Stimulated activated CD8-positive, alpha-beta memory T cell treated with anti-CD3 and anti-CD28 coated beads, Interleukin-15, amount 100 ng/mL, for 1 hour (primary cell): ENCODE measurements at places on chromosomes 7 and 10.

- no peak for DNase-seq
Measured at GRCh38 chr10:132516771-132517725, 20.5 kb upstream of the INPP5A start.

DNA sequence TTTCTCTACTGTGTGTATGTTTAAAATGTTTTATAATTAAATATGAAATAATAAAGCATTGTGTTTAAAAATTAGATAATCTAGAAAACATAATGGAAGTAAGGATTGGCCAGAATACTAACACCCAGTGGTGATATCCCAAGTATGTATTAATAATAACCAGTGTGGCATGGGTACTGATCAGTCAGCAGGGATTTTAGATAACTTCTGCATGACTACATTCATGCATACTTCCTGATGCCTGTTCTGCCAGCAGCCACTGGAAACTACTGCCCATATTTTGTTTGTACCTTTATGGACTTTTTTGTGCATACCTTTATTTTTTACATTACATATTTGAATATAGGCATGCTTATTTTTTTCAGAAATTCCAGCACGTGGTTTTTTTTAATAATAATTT, 156.6 kb upstream of the TMEM196 start:
- DNase-seq, result no peak

- no peak for DNase-seq
Measured at GRCh38 chr10:101676565-101676964, 18.4 kb downstream of the FBXW4 start.

- DNase-seq, result no peak
Measured at GRCh38 chr10:61389887-61390286, 63.3 kb downstream of the TMEM26 start.

- no peak for DNase-seq
Measured at GRCh38 chr10:94591461-94592205, 46.0 kb downstream of the HELLS start.

DNA sequence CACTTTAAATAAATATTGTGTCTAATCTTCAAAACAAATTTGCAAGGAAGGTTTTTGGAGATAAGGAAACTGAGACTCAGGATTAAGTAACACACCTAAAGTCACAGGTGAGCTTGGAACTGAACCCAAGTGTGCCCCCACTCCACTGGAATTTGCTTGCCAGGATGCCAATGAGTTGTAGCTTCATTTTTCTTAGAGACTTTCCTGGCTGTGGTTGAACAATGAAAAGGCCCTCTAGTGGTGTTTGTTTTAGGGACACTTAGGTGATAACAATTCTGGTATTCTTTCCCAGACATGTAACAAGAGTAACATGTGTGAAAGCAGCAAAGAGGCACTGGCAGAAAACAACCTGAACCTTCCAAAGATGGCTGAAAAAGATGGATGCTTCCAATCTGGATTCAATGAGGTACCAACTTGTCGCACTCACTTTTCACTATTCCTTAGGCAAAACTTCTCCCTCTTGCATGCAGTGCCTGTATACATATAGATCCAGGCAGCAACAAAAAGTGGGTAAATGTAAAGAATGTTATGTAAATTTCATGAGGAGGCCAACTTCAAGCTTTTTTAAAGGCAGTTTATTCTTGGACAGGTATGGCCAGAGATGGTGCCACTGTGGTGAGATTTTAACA, 1.5 kb downstream of the IL6 start:
- DNase-seq, result no peak

GRCh38 chr10:48468866-48469511, 135.9 kb downstream of the ARHGAP22 start:
- DNase-seq, result no peak

- DNase-seq, result no peak
Measured at GRCh38 chr10:10396601-10397000, 621.1 kb upstream of the CELF2 start.

DNA sequence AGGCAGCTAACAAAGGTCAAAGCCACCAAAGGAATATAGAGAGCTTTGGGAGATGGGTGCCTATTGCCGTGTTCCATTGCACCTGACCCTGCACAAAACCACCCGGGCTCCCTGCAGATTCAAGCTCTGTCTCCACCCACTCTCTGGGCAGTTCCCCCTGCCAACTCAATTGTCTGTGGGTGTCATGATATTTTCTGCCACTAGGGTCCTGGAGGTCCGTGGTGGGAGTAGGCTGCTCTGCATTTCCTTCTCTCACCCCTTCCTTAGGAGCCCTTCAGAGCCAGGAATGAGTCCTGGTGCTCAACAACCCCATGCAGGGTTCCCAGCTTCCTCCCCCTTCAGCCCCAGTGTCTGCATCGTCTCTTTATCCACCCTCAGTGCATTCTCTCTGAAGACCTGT, 34.1 kb downstream of the PNLIPRP2 start:
- no peak for DNase-seq

GRCh38 chr7:70215491-70215890, 617.2 kb downstream of the AUTS2 start:
- DNase-seq, result no peak

DNA sequence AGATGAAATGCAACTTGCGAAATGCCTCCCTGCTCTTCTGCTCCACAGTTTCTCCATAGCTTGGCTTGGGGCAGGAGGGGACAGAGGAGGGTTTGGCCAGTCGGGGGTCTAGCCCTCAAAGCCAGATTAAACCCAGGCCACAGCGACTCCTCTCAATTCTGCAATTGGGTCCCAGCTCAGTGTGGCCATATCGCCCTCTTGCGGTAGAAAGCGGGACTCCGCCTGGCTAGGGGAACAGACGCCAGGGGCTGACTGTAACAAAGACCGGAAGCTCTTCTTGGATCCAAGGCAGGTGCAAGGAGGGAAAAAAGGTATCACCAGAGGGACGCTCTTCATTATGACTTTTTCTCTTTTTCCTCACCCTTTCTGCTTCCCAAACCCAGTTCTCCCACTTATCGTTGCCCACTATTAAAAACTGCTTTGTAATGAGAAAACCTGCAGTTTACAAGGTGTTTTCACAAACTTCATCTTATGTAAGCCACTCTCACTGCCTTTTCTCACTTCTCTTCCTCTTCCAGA, 36.6 kb upstream of the TNPO3 start:
- peak; percentile 87 for DNase-seq

DNA sequence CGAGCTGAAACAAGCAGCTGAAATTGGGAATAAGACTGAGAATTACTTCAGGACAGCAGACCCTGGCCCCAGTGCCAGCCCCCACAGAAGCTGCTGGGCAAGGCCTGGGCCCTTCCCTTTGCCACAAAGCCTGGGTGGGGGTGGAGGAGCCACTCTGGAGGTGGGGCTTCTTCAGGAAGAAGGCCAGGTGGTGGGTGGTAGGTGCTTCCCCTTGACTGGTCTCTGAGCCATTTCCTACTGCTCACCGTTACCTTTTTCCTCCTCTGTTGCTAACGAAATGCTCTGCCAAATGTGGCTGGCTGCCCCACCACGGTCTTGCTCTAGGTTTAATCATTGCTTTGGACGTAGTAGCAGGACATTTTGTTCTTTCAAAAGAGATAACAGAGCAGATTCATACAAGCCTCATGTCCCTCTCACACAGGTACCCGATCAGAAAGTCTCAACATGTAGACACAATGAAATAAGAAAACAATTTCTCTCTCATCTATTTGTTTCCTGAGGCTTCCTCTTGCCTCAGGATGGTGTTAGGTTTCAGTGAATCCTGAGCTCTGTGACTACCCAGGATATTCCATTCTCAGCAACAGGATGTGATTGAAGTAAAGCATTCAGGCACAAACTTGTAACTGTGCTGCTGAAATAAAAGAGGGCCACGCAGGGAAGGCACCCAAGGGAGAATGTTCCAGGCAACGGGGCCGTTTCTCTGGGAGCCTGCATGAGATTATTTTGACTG, 66.5 kb downstream of the WDR11 start:
- no peak for DNase-seq

- DNase-seq, result no peak
Measured at GRCh38 chr7:105794741-105795729, 81.4 kb downstream of the ATXN7L1 start.

DNA sequence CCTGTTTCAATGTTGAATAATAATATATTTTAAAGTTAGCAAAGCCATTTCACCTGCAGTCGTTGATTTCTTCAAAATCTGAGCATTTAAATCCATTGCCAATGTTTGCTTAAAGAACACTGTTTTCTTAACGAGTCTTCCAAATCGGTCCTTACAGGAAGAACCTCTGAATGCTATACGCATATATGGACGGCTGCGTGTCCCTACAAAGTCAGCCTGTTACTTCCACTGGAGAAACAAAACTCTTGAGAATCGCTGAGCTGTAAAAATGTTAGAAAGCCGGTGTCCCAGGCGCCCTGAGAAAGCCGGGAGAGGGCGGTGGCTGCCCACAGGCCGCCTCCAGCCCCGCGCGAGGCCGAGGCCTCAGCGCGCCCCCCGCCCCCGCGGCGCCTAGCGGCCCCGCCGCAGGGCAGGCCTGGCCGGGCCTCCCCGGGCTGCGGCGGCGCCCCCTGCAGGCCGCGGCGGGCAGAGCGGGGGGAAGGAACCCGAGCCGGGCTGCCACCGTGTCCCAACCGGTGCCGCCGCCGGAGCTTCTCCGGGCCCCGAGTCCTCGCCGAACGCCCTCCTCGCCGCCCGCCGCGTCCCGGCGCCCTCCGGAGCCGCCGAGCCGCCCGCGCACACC, at the start of gene FHIP2A:
Gene FHIP2A, plus strand, starts transcription at position 488 of the 622 bp plus-strand sequence. CDS start 299 bp downstream, outside the sequence.
- DNase-seq, result peak; percentile 62

- DNase-seq, result no peak
Measured at GRCh38 chr10:29315814-29316213, 26.9 kb downstream of the LYZL1 start.

DNA sequence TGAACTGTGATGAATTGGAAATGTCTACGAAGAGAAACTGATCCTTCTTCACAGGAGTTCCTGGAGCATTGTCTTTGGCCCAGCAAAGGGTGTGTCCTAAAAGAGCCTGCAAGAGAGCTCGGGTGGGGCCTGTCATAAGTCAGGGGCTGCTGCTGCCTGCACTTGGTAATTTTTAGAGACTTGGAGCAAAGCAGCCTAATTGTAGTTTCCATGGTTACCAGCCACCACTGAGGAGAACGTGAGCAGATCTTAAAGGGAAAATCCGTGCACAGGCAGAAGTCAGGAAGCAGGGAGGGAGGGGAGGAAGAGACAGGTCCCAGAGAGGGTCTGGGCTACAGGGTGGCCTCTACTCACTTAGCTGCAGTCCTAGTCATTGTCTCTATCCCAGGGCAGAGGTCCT, 463.6 kb downstream of the PLXNA4 start:
- no peak for DNase-seq

- no peak for DNase-seq
Measured at GRCh38 chr10:70254778-70255328, 21.6 kb upstream of the PPA1 start.

GRCh38 chr10:62554632-62555199, 180.5 kb downstream of the ZNF365 start:
- no peak for DNase-seq

DNA sequence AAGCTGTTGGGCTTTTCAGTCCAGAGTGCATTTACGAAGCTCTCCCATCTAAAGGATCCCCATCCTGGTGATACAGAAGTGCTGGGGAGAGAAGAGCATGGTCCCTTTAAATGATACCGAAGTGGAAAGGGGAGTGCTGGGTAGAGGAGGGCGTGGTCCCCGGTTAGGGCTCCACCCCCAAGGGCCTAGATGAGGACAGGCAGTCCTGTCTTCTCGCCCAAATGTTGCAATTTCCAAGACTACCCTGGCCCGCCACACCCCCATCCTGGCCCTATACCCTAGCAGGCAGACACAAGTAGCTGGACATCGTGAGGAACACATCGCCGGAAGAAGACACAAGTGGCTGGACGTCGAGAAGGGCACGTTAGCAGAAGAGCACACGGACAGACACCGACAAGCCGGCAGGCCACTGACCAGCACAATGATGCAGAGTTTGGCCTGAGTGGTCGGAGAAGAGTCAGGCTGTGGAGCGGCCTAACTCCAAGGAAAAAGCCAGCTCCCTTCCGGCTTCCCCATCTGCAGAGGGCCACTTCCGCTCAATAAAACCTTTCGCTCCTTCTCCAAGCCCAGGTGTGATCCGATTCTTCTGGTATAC, 439.5 kb upstream of the NRP1 start:
- no peak for DNase-seq

- no peak for DNase-seq
Measured at GRCh38 chr7:105149827-105150226, 135.8 kb downstream of the KMT2E start.

- no peak for DNase-seq
Measured at GRCh38 chr10:66505003-66505657, 420.7 kb upstream of the LRRTM3 start.

DNA sequence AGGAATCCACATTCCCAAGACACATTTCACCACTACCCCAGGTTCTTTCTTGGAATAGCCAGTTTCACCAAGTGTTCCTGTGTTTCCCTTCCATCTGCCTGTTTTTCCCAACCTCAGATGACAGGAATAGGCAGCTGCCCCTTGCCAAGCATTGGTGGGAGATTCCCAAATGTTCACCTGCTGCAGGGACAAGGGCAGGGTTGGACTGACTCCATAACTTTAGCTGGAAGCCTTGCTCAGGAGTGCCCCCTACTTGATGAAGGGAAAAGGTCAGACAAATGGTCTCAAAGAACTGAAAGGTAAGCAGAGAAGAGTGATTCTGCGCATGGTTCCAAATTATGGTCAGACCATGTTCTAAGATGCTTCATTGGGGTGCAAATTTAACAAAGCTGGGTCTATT, 45.1 kb upstream of the LYZL1 start:
- no peak for DNase-seq

GRCh38 chr7:64883113-64883905, 19.8 kb upstream of the ZNF273 start:
- no peak for DNase-seq

DNA sequence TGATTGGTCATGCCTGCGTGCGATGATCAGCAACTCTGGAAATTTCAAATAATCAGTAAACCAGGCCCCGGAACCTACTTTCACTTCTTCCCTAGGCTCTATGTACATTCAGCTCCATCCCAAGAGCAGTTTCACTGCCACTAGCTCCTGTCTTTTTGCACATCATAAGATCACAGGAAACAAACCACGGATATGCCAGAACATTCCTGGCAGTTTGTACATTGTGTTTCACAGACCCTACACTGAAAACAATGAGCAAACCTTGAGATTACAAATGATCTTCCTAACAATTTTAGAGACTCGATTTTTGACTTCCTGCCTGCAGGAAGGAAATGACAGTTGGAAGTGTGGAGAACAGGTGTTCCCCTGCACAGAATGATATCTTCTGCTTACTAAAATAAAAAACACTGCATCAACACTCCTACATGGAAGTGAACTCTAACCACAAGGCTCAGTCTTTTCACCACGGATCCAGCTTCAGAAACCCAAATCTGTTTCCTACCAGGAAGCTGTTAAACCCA, 7.6 kb upstream of the TMEM236 start:
- no peak for DNase-seq

- DNase-seq, result no peak
Measured at GRCh38 chr7:34220506-34221185, 315.3 kb downstream of the BMPER start.

- no peak for DNase-seq
Measured at GRCh38 chr7:64907641-64908326, 4.7 kb downstream of the ZNF273 start.

DNA sequence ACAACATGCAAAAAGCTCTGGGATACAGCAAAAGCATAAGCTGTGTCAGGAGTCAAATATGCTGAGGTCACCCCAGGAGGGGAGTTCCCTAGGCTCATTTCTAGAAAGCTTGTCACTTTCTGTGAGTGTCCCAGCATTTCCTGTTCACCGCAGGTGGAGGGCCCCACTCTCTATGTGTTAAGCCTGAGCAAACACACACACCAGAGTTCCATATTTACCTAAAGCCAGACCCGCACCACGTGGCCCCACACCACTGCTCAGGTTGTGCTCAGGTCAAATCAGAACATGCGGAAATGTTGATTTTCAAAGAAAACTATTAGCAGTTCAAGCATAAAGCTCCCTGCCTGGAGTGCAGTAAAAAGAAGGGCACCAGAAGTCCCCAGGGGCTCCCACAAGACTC, 259.6 kb upstream of the PPP2R2D start:
- no peak for DNase-seq

GRCh38 chr10:69285699-69286098, 7.4 kb downstream of the HK1 start:
- DNase-seq, result no peak
